Adipocyte (in vitro differentiated cells): ENCODE measurements at places on chromosomes 11 and 22.
A peak's percentile ranks its signal among the peaks of the same experiment; 100 is the strongest.

DNA sequence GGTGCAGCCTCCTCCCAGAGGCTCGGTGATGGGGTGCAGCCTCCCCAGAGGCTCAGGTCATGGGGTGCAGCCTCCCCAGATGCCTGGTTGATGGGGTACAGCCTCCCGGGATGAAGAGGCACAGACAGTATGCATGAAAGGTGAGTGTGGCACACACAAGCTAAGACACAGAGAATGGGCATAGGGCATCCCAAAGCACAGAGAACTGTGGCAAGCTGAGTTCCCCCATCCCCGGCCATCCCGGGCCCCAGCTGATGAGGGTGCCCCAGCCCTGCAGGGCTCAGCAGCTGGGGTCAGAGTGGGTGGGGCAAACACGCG, 4.8 kb upstream of the SYT8 start:
- DNase-seq = no peak

- DNase-seq = no peak
Measured at GRCh38 chr11:17948296-17948695, 64.6 kb downstream of the SERGEF start.

- DNase-seq = no peak
Measured at GRCh38 chr22:36344106-36344827, 43.5 kb downstream of the MYH9 start.

- DNase-seq = peak; percentile 51
Measured at GRCh38 chr11:18527512-18527911, 770 bp upstream of the TSG101 start.

- DNase-seq = no peak
Measured at GRCh38 chr11:1486054-1486825, at the start of gene MOB2. TSS of gene MOB2 (minus strand) at chr11:1486779. CDS start at chr11:1486556, 223 bp downstream.
